Germinal center (tissue), 1 donor: ENCODE measurements at places on chromosomes 6 and 20.

DNA sequence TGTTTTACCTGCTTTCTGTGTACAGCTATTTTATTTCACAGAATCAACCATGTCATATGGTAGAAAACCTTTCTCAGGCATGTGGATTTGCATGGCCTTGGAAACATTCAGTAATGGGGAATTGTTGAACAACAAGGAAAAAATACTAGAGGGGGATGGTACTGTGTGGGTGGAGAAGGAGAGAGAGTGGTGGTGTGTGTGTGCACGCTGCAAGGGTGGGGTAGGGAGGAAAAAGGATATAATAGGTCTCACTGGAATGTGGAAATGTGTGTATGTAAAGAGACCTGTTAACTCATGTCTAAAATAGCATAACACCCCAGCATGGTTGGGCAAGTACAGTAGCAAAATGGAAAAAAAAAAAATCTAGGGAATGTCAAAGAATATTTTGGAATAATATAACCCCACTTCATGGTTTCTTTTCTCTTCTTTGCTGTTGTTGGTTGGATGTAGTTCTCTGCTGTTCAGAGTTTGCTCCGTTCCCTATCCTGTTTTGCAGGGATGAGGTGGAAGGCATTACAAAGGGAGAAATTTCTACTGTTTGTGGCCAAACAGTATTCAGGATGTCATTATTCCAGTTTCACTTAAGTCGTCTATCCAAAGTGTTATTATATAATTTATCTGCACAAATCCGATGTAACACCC lies 93.9 kb upstream of the CITED2 start:
- DNase-seq = no peak

GRCh38 chr6:79888587-79888986 lies 58.8 kb downstream of the ELOVL4 start:
- DNase-seq = no peak

- DNase-seq = no peak
Observed at GRCh38 chr20:39364320-39364719, 402.2 kb downstream of the DHX35 start.

- no peak for DNase-seq
Observed at GRCh38 chr6:66930559-66931290, 1223.7 kb upstream of the EYS start.

- DNase-seq = no peak
Observed at GRCh38 chr6:36772397-36772796, 66.8 kb downstream of the CPNE5 start.

GRCh38 chr6:137893181-137893580 lies 26.1 kb downstream of the TNFAIP3 start:
- no peak for DNase-seq

DNA sequence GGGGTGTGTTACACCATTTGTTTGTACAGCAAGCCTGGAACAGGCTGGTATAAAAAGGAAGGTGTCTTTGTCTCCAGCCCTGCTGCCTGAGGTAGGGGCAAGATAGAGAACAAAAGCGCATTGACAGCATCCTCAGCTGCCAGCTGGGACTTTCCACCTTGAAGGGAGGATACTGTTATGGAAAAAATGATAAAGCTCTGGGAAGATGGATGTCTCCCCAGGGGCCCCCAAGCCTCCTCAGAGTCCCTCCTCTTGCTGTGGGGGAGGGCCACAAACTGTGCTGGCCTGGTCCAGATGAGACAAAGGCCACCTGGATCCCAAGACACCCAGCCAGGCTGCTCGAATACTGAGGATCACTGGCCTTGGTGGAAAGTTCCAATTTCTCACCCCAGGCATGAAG lies 13.0 kb downstream of the REM1 start:
- no peak for DNase-seq
